ENCODE measurements at places on chromosomes 12 and 14.

DNA sequence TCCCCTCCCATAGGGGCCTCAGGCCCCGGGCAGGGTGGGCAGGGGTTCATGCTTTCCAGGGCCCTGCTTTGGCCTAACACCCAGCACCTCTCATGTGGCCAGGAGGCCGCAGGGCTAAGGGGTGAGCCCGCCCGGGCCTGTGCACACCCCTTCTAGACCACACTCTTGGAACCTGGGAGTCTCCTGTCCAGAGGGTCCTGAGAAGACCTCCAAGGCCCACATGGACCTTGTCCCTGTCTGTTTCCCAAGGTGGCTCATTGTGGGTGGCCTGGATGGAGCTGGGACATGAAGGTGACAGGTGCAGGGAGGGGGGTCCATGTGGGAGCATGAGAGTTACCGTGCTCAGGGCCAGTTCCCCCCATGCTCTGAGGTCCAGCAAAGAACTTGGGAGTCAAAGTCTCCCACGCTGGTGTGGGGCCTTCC is 11.6 kb downstream of the DLK1 start:
- DNase-seq = no peak

- DNase-seq = no peak
Observed at GRCh38 chr14:95875831-95876760, 536 bp upstream of the TUNAR start.

DNA sequence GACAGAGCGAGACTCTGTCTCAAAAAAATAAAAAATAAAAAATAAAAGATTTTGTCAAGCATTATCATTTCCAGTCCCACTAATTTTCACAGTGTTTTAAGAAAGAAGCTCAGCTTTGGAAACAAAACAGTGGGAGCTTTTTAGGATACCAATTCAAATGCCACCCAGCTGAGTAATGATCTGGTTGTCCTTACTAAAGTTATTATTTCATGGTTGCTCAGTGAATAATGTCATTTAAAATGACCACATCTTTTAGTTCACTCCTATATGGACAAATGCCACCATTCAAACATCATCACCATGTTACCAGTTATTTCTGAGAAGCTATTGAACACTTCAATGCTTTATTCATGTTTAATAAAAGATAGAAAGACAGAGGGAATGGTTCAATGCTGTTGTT is 365.0 kb downstream of the CCER1 start:
- no peak for DNase-seq

DNA sequence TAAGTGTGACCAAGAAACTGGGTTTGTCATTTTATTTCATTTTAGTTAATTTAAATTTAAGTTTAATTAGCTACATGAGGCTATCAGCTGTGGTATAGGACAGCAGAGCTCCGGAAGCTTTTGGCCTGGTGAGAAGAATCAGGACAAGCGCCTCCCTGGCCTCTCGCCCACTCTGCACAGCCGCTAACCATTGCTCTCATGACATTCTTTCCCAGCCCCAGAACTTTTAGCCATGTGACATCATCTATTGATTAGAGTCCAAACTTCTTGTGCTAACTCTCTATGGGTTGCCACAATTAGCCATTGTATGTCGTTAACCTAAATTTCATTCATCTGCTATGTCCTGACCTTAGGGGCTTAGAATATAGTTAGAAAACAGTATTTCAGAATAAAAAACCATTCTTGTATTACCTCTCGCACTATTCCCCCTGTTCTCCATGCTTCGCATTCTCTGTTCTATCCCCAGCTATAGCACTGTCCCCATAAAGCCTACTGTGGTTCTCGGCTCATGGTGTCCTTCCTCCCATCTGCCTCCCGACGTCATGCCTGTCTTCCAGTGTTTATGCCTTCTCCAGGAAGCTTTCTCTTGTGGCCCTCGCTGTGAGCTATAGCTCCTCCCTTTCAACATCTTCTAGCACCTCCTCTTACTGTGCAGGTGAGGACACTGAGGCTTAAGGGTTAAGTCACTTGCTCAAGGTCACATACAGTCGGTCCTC is 23.5 kb downstream of the SSH1 start:
- no peak for DNase-seq

DNA sequence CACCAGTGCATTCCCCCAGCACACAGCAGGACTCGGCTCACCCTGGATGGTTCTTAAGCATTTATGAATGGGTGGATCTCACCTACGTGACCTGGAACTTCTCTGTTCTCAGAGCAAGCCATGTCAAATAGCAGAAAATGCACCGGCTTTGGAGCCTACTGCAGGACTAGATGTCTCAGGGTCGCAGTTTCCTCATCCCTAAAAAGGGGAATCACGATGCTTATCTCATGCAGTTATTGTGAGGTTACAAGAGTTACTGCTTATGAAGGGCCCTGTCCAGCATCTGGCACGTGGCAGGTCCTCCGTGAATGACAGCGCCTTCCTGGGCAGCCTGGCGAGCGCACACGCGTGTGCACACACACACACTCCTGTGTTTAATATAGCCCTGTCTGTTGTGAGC is 128.5 kb downstream of the ETV6 start:
- no peak for DNase-seq

GRCh38 chr12:76860256-76860655 is 18.6 kb downstream of the CSRP2 start:
- no peak for DNase-seq

DNA sequence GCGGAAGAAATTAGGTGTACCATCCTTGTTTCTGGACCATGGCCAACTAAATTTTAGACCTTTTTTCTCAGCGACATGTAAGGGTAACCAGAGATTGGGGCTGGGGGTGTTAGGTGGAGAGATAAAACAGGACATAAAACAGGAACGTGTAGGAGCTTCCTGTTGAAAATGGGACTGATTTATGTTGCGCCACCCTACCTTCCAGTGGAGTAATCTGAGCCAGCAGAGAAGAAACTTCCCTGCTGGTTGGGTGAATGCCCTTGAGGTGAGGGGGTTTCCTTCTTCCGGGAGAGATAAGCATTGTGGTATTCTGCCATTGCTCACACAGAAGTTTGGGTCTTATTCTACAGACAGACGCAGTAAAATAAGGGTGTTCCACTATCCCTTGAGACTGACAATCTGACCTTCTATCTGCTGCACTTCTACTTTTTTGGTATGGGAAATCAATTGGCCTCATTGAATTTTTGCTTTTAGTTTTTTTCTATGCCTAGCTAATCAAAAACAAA is 417.6 kb downstream of the PCNX1 start:
- DNase-seq = peak; percentile 9

- no peak for DNase-seq
Observed at GRCh38 chr12:46891306-46891705, 65.5 kb upstream of the SLC38A4 start.
